ENCODE measurements at places on chromosomes 1 and 21. TPM values are rescaled to one million over a fixed set of nuclear protein-coding genes. Genes with fewer than 3 reads are reported as not detected.

The OXCT2 gene
- 1.2 TPM for total RNA-seq

The GPR157 gene
- total RNA-seq, result 9.1 TPM

The TAS1R3 gene
- total RNA-seq, result 0.43 TPM

The ANKRD45 gene
- not detected for total RNA-seq

DNA sequence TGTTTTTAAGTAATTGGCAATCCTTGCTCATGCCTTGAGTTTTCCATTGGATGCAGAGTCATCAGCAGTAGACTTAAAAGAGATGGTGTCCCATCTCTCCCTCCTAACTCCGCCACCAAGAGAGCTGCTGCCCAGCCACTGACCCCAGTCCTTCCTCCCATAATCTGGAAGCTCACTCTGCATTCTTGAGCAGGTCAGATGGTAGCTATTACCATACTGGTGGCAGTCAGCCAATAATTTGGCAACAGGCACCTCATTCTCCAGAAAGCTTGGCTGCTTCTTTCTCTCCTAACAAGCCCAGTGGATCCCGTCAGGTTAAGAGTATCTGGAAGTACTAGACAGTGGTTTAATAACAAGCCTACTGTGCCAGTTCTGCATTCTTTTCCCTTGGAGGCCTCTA, 272.1 kb downstream of the ZNF648 start:
- DNase-seq, result no peak

DNA sequence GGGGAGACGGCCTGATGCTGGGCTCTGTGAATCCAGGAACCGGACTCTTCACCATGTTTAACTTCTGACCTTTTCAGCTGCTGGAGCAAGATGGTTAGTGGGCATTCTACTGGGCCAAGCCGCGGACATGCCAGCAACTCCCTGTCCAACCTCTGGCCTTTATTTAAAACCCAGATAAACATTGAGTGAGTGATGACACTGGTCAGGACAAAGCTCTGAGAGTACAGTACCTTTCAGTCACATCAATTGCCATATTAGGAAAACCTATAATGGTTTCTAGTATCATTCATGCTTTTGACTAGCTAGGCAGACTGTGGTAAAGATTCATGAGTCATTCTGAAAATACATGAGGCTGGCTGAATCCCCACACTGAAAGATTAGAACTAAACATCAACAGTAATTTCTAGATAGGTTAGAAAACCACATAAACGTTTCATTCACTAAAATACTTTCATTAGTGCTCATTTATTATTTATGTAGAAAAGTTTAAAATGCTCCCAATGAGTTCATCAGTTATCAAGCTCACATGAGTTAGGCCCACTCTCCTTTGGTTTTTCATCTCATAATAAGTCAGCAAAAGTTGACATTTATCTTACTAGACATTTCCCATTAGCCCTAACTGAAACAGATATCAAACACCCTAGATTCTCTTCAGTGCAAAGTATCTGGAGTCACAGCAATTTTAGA, 7.1 kb upstream of the ACTA1 start:
- no peak for DNase-seq

The FCRL4 gene
- not detected for total RNA-seq

DNA sequence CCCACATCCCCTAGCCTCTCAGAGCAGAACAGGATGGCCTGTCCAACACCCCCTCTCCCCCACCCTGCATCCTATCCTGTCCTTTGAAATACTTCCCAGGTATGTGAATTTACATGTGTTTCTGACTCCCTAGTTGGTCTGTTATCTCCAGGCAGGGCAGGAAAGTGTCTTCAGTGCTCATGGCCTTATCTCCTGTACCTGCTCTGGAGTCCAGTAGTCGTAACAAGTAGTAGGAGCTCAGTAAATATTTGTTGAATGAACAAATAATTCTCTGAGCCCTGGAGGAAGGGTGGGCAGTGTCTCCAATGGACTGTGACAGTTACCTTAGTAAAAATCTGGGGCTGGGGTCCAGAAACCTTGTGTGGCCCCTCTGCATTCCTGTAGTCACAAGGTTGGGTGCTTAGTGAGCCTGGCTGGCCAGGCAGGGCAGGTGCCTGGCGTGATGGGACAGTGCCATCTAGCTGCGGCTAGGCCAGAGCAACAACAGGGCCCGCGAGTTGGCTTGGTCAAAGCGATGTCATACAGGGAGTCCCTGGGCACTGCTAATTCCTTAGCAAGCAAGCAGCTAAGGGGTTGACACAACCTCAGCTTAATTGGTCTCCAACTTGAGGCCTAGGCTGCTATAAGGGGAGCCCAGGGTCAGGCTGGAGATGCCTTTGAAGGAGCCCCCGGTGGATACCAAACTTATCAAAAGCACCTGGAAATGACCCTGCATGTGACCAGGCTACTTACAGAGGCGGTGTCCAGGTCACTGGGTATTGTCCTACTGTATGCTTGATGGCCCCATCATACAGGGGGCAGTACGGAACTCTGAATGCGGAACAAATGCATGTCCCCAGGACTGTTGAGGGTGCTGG, 89.0 kb upstream of the PPM1J start:
- DNase-seq, result no peak

The CFHR4 gene
- total RNA-seq, result not detected

The LCE2A gene
- total RNA-seq, result not detected

DNA sequence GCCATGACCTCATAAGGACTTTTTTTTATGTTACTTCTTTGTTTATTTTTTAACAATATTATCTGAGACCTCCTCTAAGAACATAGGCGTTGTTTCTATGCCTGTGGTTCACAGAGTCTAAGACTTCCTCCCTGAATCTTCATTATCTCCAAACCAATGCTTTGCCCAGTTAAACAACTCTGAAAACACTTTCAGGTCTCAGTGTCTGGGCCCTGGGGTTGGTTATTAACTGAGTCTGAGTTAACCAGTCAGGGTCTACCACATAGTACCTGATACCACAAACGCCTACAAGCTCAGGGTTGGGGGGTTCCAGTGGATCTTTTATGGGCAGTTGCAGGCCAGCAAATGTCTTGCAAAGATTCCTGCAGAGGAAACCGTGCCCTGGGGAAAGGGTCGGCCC, 138.2 kb downstream of the AJAP1 start:
- no peak for DNase-seq

The HP1BP3 gene
- 311 TPM for total RNA-seq

DNA sequence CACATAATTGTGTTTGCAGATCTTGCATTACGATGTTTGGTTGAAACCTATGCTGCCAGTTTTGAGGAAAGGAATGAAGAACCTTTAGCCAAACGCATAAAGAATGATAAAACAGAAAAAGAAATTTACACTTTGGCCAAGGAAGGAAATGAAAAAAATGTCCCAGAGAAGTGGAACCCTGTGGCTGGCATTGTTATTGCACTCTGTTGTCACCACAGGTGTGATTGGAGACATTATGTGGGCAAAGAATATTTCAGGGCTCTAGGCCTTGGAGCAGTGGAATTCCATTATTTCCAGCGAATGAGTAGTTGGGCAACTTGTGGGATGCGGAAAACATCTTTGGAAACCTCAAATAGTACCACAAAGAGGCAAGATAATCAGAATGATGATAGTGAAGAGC, 14.9 kb downstream of the TRMT13 start:
- no peak for DNase-seq

The S100A1 gene
- total RNA-seq, result not detected

The ERICH3 gene
- total RNA-seq, result not detected

GRCh38 chr1:94754570-94754969, 65.6 kb upstream of the SLC44A3 start:
- no peak for DNase-seq

The OR10J1 gene
- not detected for total RNA-seq

DNA sequence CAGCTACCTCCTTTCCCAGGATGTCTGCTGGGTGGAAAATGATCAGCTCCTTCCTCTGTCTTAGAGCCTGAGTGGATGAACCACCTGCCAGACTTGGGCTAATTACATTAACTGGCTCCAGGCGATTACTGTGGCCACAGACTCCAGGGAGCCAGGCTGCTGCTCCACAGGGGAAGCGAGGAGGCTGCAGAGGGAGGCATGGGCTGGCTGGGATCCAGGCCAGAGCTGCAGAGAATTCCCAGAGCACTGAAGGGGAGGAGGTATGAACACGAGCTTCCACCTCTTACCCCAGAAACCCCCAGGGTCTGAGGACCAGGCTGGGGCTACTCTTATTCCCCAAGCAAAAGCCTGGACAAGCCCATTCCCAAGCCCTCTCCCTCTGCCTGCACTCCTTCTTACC, 136.0 kb upstream of the KLHDC7A start:
- DNase-seq, result no peak

DNA sequence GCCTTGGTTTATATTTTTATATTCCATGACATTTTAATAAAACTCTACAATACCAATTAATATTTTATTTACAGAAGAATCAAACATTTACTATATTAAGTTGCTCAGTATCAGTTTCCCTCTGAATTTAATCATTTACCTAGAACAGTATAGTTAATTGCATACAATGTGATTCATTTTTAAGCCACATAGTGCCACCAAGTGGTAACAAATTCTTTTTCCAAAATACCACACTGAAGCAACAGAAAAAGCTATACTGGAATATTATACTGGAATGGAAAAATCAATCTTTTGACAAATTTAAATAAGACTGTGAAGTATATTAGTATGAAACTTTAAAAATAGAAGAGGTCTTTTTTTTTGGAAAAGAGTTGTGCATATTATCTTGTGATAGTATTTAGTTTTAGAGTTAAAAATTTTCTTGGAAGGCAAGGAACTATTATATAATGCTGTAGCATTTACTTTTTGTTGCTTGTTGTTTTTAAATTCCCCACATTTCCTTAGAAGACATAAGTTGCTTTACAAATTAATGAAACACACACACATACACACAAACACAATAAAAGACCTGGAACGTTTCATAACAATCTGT, 57.3 kb downstream of the ZNF644 start:
- no peak for DNase-seq

The GPATCH2 gene
- 8.0 TPM for total RNA-seq

- no peak for DNase-seq
Measured at GRCh38 chr1:162878000-162878596, 17.1 kb upstream of the CCDC190 start.

The FAM177B gene
- total RNA-seq, result 0.53 TPM

The MPZ gene
- 7.1 TPM for total RNA-seq

GRCh38 chr1:47990286-47990685, 6.9 kb downstream of the TRABD2B start:
- DNase-seq, result no peak

DNA sequence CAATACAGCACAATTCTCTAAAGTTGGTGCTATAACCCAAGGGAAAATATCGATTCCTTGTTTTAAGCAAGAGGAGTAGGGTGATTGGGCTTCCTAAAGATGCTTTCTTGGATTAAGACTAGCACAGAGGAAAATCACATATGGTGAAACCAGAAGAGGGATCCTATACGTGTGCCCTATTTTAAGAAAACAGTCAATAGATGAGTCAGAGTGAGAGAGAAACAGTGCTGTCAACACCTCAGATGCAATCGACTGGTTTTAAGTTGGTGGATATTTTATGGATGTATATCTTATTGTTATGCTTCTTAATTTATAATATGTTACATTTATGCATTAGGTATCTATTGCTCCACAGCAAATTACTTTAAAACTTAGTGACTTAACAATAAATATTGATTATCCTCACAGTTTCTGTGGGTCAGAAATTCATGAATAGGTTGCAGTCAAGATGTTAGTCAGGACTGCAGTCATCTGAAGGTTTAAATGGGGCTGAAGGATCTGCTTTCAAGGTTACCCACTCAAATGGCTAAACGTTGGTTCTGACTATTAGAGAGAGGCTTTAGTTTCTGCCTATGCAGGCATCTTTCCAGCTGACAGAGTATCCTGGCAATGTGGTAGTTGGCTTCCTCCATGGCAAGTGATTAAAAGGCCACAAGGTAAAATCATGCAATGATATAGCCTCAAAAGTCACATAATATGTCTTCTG, 61.6 kb upstream of the DEPDC1 start:
- DNase-seq, result no peak

DNA sequence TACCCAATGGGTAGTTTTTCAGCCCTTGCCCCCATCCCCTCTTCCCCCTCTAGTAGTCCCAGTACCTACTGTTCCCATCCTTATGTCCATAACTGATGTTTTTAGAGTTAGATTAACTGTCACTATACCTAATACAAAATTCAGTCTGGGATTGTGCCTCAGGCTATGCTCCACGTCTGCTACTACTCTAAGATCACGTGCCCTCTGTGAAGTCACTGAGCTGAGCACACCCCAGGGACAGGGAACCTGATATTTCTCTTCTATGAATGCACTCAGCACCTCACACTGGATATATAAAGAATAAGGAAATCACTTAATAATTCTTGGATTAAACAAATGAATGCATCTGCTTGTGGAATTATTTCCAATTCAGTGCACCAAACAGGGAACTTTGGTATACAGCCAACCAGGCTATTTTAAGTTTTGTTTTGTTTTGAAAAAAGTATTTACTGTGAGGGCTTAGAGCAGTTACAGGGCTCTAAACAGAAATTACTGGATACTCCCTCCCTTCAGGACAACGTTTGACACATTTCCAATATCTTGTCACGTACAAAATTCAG, 307.9 kb downstream of the SMYD3 start:
- DNase-seq, result no peak

DNA sequence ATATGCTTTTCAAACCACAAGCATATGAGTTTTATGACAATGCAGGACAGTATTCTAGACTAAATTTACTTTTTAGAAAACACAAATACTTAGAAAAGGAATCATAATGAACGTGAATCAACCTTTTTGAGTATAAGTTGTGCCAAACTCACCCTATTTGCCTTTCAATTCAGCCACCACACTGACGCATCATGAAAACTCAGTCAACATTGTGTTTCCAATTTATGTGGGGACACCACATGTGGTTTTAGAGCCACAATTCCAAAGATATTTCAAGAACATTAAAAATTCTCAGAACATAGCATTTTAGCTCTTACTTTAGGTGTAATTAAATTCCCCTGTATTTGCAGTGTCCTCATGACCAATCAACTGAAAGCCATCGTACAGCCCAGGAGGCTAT, 118.8 kb downstream of the PTBP2 start:
- DNase-seq, result no peak

DNA sequence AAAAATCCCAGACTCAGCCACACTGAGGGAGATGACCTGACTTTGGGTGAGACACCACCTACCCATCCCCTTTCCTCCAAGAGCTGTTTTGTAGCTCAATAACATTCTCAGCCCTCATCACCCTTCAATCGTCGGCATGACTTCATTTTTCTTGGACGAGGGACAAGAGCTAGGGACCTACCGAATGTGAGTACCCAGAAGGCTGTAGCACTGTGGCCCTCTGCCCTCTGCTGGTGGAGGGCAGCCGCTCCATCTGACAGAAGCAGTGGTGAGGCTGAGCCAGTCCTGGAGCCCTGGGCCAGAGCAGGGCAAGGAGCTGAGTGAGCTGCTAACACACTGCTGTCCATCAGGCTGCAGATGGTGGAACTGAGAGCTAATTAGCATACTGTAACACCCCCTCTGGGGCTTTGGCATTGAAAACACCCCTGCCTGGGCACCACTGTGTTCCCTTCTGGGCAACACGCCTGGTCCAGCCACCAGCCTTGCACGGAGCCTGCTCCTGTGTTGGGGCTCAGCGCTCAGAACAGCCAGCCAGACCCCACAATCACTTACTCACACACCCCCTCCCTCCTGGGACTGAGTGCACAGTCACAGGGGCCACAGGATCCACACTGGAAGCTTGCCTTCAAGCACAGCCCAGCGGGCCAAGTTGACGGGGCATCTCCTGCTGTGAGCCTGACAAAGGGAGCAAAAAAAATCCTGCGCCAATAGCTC, 18.3 kb upstream of the ALPL start:
- DNase-seq, result no peak
